ENCODE measurements at places on chromosomes 7 and 10.

- DNase-seq: no peak
Observed at GRCh38 chr7:150914196-150914595, 61.9 kb downstream of the AOC1 start.

DNA sequence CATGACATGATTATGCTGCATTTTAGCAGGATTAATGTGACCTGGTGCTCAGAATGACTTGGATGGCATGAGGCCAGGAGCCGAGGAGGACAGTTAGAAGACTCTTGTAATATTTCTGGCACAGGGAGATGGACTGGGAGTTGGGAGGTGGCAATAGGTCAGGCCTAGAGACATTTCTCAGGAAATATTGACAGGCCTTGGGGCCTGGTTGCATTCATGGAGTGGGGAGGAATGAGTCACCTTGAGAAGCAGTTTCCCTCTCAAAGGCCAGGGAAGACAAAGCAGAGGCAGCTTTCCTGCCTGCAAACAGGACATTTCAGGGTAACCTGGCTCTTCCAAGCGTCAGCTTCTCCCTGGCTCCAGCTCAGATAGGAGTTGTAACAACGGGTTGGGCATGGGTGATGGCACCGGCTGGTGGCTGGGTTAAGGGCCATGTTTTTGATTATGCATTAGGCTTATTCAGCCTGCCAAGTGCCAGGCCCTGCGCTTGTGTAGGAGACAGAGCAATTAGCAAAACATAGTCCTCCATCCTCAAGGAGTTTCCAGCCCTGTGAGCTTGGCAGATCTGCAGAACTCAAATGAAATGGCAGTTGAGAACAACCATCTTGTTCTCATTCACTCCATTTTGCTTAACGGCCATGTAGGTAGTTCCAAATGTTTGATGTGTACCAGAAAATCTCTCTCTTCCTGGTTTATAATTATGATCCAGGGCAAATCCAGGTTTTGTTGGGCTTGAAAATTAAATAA, 38.2 kb downstream of the HK1 start:
- DNase-seq: no peak

DNA sequence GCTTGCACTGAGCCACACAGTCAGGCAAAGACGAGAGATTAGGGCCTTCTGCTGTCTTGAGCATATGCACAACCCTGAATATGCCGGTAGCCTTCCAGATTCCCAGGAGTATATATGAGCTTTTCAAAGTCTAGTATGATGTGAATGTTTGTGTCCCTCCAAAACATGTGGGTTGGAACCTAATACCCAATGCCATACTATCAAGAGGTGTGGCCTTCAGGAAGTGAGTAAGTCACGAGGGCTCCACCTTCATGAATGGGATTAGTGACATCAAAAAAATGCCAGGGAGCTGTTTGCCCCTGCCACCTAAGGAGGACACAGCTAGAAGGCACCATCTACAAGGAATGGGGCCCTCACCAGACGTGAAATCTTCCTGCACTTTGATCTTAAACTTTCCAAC, 105.2 kb downstream of the CH25H start:
- DNase-seq: no peak

DNA sequence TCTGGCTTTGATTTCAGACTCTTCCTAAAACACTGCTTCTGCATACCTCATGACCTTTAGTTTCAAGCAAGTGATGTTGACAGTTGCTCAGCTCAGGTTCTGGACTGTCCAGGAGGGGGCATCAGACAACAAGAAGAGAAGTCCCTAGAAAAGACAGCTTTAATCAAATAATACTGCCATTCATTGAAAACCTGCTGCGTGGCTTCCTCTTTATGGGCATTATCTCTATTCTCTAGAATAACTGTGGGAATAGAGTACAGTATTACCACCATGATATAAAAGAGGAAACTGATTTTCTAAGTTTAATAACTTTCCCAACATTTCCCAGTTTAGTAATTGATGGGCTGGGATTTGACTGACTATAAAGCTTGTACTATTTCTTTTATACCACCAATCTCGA, 170.4 kb downstream of the SNX13 start:
- peak; percentile 26 for DNase-seq

DNA sequence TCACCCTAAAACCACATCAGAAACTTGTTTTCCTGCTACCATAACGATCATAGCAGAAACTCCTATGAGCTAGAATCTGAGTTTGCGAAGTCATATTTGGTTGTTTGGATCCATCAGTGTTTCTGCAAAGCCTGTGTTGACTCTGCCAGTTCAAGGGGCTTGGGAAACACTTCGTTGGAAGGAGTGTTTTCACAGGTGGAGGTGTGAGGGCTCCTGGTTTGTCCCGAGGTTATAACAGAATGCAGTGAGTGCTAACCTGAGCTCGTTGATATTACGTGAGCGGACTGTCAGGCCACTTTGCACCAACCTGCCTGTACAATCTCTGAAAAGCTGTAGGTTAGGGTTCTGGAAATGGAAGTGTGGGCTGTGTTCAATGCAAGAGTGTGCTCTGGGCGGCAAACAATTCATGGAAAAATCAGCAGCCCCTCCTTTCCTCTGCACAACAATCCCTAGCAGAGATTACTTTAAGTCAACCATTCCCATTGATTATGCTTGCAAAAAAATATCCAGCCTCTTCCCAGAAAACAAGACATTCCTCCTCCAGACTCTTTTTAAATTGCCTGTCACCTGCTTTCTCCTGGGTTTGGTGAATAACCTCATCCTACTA, 622.0 kb downstream of the TYW1 start:
- no peak for DNase-seq

DNA sequence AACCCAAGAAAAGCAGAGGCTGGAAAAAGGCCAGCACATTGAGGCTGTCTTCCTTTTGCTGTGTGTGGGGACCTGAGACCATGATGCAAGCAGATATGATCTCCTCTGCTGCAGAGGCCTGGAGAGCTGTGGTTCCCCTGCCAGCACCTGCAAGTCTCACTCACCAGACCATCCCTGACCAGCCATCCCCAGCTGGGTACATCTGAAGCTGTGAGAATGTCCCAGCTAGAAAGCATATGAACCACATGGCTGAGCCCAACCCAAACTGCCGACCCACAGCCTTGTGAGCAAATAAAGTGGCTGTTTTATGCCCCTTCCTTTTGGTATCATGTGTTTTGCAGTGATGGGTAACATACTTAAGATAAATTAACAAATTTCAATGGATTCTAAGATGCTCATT, 114.9 kb downstream of the DYNC2I1 start:
- no peak for DNase-seq

Data from CD8-positive, alpha-beta memory T cell (primary cell).